T-helper 2 cell (primary cell): ENCODE measurements at places on chromosomes 16 and 17.

DNA sequence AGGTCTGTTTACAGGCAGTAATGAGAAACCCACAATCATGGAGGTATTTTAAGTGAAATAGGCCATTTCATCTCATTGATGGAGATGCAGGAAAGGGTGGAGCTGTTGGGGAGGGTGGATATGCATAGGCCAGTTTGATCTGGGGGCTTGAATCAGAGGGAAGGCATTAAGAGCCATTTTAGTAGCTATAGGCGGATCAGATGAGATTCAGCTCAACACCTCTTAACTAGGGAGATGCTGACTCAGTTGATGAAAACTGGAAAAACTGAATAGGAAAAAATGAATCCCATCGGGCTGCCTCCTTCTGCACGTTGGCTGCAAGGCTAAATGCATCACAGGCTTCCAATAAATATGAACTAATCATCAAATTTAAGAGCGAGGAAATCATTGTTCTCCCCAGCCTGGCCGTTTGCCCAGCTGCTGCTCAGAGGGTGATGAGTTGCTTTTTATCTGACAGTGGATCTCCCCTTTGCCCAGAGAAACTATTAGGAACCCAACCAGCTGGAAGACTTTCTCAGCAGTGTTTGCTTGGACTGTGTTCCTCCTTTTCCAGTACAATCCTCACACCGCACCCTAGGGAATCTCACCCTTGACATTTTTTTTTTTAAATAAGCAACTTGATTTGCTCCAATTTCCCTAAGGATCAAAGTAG lies 149.6 kb downstream of the SOX9 start:
- no peak for DNase-seq

DNA sequence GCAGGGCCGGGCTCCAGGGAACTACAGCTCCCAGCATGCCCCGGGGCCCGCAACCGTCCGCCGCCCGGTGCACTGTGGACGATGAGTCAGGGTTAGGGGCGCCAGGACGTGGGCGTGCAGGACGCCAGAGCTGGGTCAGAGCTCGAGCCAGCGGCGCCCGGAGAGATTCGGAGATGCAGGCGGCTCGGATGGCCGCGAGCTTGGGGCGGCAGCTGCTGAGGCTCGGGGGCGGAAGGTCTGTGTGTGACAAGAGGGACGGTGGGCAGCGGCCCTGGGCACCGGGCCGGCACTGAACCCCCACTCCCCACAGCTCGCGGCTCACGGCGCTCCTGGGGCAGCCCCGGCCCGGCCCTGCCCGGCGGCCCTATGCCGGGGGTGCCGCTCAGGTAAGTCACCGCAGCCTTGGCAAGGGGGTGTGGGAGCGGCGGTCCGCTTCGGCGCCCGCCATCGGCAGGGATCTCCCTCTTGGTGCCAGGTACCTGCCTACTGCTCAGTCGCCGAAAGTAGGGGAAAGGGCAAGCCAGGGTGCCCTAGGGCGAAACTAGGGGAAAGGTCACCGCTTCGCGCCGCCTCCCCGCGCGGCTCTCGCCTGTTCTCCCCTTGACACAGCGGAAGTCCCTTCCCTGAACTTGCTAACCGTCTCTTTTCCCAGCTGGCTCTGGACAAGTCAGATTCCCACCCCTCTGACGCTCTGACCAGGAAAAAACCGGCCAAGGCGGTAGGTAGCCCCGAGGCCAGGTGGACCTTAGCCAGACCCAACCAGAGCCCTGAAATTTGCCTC lies at the start of the genes ACADVL and DLG4:
Gene ACADVL (plus strand): TSS at position 127 of the 781 bp plus-strand sequence. CDS start 47 bp downstream, at position 174.
Gene DLG4 (minus strand): TSS at position 25 of the 781 bp plus-strand sequence.
- peak; percentile 64 for DNase-seq

- no peak for DNase-seq
Observed at GRCh38 chr17:50774225-50774803, 7.0 kb upstream of the ANKRD40CL start.

DNA sequence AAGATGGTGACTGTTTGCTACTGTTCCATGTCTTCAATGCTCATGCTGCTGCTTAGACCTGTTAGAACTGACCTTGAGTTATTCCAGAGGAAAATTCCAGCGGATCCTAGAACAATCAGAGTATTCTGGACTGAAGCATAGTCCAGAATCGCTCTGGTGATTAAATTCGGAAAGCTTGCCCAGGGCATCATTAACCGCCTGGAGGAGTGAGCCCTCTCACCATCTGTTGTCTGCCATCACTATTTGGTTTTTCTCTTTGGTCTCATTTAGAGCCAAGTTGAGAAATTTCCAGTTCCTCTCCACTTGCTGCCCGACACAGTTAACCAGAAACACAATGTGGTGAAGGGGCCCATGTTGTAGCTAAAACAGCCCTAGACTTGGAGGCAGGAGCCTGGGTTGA lies 104.1 kb downstream of the BMERB1 start:
- no peak for DNase-seq

DNA sequence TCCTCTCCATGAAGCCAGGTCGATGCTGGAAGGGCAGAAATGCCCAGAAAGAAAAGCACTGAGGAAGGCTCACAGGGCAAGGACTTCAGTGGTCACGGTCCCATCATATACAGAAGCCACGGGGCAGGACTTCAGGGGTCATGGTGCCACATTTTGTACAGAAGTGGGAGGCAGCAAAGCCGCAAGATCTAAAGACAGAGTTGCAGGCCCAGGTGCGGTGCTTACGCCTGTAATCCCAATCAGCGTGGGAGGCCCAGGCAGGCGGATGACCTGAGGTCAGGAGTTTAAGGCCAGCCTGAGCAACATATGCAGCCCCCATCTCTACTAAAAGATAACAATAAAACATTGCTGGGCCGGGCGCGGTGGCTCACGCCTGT lies 96.0 kb downstream of the NXN start:
- no peak for DNase-seq

DNA sequence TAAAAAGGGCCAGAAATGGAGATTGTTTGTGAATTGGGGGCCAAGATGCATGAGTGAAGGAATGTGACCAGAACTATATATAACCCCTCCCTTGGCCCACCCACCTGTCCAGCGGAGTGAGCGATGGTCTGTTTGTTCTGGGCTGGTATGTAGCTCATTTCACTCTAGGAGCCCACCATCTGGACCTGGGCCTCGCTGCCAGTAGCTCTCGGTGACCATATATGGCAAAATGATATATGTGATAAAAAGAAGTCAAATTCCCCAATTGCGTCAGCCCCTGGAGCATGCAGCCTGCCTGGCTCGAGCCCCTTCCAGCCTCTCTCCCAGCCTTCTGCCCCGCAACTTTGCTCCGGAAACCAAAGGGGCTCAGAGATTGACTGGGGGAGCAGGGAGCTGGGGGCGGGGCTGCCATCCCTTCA lies 47.3 kb downstream of the CCDC42 start:
- DNase-seq = no peak

DNA sequence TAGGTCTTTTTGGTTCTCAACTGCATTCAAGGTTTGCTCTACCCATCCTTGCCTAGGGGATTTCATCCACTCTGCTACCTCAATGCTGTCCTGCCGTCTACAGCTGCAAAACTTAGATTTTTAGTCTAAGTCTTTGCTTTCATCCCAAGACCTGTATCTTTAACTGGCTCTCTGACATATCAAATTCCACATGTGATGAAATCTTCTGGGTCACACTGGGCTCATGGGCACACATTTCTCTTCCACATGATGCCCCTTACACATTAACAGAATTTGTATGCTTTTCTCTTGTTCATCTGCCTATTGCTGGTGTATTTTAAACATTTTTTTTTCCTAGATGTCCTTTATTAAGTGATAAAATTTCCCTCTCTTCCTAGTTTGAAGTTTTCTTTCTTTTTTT lies 39.6 kb downstream of the MAF start:
- DNase-seq = no peak

DNA sequence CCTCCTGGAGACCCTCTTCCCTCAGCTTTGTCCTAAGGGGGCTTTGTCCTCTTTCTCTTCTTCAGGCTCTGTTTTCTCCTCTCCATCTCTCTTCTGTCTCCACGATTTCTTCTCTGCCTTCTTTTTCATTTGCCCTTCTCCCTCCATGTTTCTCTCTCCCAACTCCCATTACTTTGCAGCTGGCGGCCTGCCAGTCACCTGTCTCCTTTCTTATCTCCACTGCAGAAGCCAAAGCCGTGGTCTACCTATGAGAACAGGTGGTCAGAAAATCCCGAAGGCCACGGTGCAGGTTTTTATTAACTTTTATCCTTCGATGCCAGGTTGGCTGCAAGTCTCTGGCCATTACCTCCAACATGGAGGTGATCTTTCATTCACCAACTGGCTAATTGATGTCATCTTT lies 45.1 kb downstream of the FZD2 start:
- no peak for DNase-seq

- DNase-seq = no peak
Observed at GRCh38 chr17:65947831-65948230, 244.1 kb downstream of the CEP112 start.

DNA sequence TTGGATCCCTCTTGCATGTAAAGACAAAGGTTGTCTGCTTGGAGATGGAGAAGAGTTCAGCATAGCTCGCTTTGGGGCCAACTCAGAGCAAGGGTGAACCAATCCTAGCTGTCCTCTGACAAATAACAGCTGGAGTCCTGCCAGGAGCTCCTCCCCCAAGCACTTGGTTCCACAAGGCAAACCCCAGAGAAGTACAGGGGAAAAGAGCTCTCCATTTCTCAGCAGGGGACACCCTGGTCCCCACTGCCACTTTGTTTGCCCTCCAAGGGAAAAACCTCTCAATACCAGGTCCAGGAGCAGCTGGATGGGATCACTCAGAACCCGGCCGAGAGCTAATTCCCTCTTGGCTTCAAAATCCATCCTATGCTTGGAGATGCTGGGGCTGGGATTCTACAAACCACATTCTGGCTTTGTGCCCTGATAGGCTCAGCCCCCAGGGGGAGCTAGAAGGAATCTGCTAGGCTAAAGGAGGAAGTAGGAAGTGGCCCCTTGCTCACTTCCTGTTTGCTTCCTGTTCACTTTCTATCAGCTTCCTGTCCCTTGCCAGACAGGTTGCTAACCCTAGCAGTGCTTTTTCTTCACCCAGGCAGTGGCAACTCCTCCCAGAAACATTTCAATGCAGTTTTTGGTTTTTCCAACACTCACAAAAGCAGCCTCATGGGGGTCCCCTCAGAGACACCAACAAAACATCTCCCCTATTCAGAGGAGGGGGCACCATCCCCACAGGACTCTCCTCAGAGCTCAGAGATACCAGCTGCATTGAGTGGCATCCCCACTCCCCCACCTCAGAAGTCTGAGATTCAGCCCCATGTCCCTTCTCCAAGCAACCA lies 30.7 kb downstream of the CDRT4 start:
- no peak for DNase-seq

- DNase-seq = no peak
Observed at GRCh38 chr17:43224146-43224705, 4.2 kb downstream of the CCDC200 start.

- DNase-seq = no peak
Observed at GRCh38 chr16:66467611-66468010, 40.5 kb downstream of the BEAN1 start.

DNA sequence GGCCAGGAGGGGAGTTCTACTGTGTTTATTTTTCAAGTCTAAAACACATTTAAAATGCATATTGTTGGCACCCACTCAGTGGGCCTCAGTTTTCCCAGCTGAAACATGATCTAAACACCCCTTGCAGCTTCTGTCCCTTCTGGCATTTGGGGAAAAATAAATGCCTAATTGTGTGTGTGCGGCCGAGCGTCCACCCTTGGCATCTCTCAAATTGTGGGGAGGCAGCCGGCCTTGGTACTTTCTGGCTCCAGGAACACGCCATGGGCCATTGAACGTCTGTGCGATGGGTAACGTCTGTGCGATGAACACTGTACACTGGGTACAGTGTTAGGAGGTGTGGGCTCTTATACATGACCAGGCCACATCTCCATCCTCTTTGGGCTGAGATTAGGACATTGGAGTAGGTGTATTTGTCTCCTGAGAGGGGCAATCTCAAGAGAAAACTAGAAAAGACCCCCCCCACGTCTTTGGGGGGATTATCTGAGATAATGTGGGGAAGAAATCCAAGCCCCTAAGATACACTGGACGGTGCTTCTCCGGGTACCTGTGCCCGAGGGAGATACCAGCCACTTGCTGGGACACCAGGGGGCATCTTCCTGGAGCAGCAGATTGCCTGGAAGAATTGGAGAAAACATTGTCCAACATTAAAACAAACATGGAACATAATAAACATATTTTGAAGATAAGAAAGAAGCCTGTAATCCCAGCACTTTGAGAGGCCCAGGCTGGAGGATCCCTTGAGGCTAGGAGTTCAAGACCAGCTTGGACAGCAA lies 54.9 kb downstream of the RAB11FIP4 start:
- no peak for DNase-seq

- peak; percentile 27 for DNase-seq
Observed at GRCh38 chr16:46857368-46857945, 26.5 kb upstream of the C16orf87 start.

GRCh38 chr17:9644910-9645751 lies at the start of gene USP43:
USP43 (plus strand) TSS chr17:9645517; CDS start chr17:9645633, 116 bp downstream.
- no peak for DNase-seq

GRCh38 chr17:18944646-18945045 lies 7.3 kb upstream of the SLC5A10 start:
- no peak for DNase-seq

DNA sequence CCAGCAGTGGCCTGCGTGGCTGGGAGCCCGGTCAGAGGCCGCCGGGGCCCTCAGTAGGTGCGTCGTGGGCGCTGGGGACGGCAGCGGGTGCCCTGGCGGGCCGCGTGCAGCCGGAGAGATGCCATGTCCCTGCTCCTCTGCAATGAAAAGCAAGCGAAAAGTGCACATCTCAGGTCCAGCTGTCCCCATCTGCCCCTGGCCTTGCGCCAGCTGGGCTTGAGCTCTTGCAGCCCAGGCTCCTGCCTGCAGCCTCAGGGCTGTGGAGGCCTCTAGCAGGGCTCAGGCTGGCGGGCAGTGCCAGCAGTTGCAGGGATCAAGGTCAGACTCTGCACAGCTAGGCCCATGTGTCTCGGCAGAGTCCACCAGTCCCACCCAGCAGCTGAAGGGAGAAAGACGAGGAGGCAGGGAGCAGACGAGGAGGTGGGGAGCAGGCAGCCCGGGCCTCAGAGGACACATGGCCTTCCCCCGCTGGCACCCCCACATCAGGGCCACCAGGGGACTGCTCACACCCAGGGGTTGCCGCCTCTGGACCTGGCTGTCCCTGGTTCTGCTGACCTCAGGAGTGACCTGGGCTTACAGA lies 11.2 kb downstream of the SLC16A3 start:
- no peak for DNase-seq

DNA sequence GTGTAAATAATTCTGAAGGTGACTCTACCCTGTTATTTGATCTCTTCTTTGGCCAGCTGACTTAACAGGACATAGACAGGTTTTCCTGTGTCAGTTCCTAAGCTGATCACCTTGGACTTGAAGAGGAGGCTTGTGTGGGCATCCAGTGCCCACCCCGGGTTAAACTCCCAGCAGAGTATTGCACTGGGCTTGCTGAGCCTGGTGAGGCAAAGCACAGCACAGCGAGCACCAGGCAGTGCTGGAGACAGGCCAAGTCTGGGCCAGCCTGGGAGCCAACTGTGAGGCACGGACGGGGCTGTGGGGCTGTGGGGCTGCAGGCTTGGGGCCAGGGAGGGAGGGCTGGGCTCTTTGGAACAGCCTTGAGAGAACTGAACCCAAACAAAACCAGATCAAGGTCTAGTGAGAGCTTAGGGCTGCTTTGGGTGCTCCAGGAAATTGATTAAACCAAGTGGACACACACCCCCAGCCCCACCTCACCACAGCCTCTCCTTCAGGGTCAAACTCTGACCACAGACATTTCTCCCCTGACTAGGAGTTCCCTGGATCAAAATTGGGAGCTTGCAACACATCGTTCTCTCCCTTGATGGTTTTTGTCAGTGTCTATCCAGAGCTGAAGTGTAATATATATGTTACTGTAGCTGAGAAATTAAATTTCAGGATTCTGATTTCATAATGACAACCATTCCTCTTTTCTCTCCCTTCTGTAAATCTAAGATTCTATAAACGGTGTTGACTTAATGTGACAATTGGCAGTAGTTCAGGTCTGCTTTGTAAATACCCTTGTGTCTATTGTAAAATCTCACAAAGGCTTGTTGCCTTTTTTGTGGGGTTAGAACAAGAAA lies 5.1 kb downstream of the STH start:
- DNase-seq = no peak

- DNase-seq = peak; percentile 42
Observed at GRCh38 chr17:29588562-29589411, 661 bp downstream of the GIT1 start.
